ENCODE measurements at places on chromosomes 7 and 10. TPM values are rescaled to one million over a fixed set of nuclear protein-coding genes. Genes with fewer than 3 reads are reported as not detected.

TAC1 gene
- 0.28 TPM for total RNA-seq

PNLIP gene
- not detected for total RNA-seq

PRF1 gene
- total RNA-seq = 76.5 TPM

ASZ1 gene
- not detected for total RNA-seq

POM121C gene
- total RNA-seq = 93.6 TPM

LAMB1 gene
- not detected for total RNA-seq

MOGAT3 gene
- not detected for total RNA-seq

DNA sequence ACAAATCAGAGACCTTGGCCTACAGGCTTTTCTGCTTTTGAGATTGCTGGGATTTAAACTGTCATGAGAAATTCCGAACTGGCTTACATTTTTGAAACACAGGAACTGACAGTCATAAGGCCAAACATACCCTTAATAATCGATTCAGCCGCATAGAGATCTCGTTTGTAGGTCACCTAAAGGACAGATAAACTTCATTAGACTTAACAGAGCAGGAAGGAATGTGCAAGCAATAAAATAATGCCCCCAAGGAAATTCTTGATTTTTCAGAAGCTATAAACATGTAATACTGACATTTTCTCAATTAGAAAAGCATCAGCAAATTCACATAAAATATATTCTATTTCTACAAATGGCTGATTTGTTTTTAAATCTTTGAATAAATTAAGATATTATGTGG, 120.0 kb downstream of the CRPPA start:
- H3K4me1 ChIP-seq = no peaks in the 10 kb centered on the region
- H3K4me3 ChIP-seq = no peak overlapping the region
- H3K27me3 ChIP-seq = no peaks in the 10 kb centered on the region
- H3K27ac ChIP-seq = no peak overlapping the region
- no peak for DNase-seq
- H3K36me3 ChIP-seq = no peaks in the 10 kb centered on the region

GRCh38 chr10:88028654-88029053, 165.2 kb downstream of the PTEN start:
- H3K27me3 ChIP-seq = peaks cover 3% of the 10 kb centered on the region
- no peak overlapping the region for H3K27ac ChIP-seq
- H3K4me3 ChIP-seq = no peak overlapping the region
- no peak for DNase-seq
- H3K4me1 ChIP-seq = peaks cover 6% of the 10 kb centered on the region

DNA sequence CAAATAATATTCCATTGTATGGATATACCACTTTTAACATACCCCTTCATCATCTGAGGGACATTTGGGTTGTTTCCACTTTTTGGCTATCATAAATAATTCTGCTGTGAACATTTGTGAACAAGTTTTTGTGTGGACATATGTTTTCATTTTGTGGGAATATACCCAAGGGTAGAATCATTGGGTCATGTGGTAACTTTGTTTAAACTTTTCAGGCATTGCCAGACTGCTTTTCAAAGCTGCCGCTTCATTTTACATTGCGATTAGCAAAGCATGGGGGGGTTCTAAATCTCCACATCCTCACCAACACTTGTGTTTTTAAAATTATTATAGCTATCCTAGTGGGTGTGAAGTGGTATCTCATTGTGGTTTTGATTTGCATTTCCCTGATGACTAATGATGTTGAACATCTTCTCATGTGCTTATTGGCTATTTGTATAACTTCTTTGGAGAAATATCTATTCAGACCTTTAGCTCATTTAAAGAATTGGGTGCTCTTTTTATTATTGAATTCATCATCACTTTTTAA, 8.4 kb upstream of the HHEX start:
- no peaks in the 10 kb centered on the region for H3K36me3 ChIP-seq
- H3K4me1 ChIP-seq = no peaks in the 10 kb centered on the region
- H3K27me3 ChIP-seq = peaks cover 43% of the 10 kb centered on the region
- H3K27ac ChIP-seq = no peak overlapping the region

DNA sequence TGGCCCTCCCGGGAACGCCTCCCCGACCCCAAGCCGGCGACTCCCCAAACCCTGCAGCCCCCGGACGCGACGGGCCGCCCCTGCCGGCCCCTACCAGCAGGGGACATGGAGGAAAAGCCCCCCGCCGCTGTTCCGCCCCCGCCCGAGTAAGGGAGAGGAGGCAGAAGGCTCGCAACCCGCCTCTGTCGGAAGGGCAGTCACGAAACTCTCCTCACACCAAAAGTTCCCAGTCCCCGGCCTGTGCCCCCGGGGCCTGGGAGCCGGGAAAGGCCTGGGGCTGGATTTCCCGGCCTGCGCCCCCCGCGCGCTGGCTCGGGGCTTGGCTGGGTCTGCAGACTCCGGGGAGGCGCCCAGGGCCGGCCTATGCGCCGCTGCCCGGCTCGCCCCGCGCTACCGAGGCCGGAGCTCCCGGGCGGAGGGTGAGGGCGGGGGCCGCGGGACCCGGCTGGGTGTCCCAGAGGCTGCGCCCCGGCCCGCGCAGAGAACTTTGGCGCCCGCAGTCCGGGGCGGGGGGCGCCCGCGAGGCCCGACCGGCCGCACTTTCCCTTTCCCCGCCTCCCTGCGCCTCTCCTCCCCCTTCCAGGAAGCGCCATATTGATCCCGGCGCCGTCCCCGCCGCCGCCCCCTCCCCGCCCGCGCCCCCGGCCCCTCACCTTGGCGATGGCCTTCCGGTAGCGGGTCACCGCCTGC, 728 bp downstream of the PARD3 start:
- peaks cover 68% of the 10 kb centered on the region for H3K27me3 ChIP-seq
- H3K4me1 ChIP-seq = peaks cover 17% of the 10 kb centered on the region
- peak overlapping the region; percentile 68 for H3K4me3 ChIP-seq
- DNase-seq = peak; percentile 60
- no peak overlapping the region for H3K27ac ChIP-seq

DNA sequence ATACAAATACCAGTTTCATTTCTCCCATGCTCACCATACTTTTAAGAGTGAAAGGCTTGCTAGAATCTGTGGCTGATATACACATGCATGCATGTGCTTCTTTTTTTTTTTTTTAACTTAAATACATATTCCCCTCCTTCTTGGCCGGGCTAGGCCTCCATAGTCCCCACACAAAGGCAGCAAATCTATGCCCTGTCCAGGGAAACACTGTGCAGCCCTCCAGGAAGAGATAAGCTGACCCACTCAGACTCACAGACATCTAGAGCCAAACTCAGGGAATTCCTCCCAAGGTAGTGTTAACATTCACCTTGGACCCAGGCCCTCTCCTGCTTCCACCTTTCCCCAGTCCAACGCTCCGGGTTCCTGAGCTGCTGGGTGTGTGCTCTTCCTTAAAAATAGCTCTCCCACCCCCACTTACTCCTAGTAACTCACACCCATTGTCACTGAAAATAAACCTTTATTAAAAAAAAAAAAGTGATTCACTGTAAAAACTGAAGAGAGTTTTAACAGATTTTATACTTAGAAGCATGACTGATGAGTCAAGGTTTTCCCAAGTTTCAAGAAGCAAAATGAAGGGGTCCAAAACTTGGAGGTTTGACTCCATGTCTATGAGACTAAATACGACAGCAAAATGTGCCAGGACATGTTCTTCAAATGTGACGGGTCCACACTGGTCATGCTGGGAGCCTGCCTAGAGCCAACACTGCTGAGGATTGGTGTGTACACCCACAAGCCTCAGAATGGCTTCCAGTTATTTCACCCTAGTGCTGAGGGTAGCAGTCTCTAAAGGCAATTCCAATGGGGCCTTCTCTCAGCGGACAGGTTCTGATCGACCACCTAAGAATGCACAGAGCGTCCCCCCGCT, 159.5 kb downstream of the GLI3 start:
- no peaks in the 10 kb centered on the region for H3K4me1 ChIP-seq
- H3K4me3 ChIP-seq = no peak overlapping the region
- peaks cover 4% of the 10 kb centered on the region for H3K27me3 ChIP-seq
- H3K27ac ChIP-seq = no peak overlapping the region
- H3K36me3 ChIP-seq = no peaks in the 10 kb centered on the region
- DNase-seq = no peak

DNA sequence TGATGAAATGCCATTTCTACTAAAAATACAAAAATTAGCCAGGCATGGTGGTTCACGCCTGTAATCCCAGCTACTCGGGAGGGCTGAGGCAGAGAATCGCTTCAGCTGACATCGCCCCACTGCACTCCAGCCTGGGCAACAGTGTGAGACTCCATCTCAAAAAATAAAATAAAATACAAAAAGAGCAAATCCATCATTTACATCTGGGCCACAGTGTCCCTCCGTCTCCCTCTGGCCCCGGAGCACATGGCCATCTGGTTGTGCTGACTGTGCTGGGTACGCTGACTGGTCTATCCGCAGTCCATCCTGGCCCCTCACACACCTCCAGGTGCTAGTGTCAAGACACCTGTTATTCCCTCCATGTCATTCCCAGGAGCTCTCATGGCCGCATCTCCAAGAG, 42.1 kb downstream of the KCNH2 start:
- peaks cover 3% of the 10 kb centered on the region for H3K27me3 ChIP-seq
- H3K27ac ChIP-seq = no peak overlapping the region
- no peaks in the 10 kb centered on the region for H3K36me3 ChIP-seq
- no peak for DNase-seq
- H3K4me3 ChIP-seq = no peak overlapping the region

- DNase-seq = peak; percentile 54
- peak overlapping the region; percentile 47 for H3K4me3 ChIP-seq
- peak overlapping the region; percentile 79 for H3K27ac ChIP-seq
- H3K27me3 ChIP-seq = no peaks in the 10 kb centered on the region
Measured at GRCh38 chr7:92754919-92755581, 81.3 kb downstream of the CDK6 start.

GRCh38 chr10:72253578-72253977, 20.1 kb upstream of the DDIT4 start:
- H3K27ac ChIP-seq = peak overlapping the region; percentile 81
- H3K27me3 ChIP-seq = no peaks in the 10 kb centered on the region
- no peak overlapping the region for H3K4me3 ChIP-seq
- H3K36me3 ChIP-seq = peaks cover 2% of the 10 kb centered on the region
- no peak for DNase-seq

- peak; percentile 68 for DNase-seq
- no peak overlapping the region for H3K27ac ChIP-seq
- H3K36me3 ChIP-seq = peaks cover 5% of the 10 kb centered on the region
- no peak overlapping the region for H3K4me3 ChIP-seq
Measured at GRCh38 chr10:103986360-103986759, 19.4 kb downstream of the SLK start.

DNA sequence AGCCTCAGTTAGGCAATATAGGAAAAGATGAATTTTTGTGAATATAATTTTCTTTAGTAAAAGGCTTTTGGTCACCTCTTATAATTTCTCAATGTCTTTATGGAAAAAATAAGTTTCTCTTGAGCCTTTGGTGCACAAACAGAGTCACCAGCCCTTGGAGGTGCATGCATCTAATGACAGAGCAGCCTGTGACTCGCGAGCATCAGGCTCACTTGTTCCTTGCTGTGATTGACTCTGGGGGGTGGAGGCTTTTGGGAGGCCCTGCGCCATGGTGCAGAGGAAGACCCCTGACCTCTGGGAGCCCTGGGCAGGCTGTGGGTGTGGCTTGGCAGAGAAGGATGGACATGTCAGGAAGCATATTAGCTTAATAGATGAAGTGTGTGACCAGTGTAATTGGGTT, 60.2 kb downstream of the FIGNL1 start:
- peak overlapping the region; percentile 4 for H3K4me3 ChIP-seq
- peaks cover 88% of the 10 kb centered on the region for H3K36me3 ChIP-seq
- H3K4me1 ChIP-seq = peaks cover 70% of the 10 kb centered on the region

- DNase-seq = no peak
- no peak overlapping the region for H3K4me3 ChIP-seq
- no peaks in the 10 kb centered on the region for H3K36me3 ChIP-seq
- H3K27me3 ChIP-seq = peaks cover 2% of the 10 kb centered on the region
- H3K4me1 ChIP-seq = peaks cover 5% of the 10 kb centered on the region
- no peak overlapping the region for H3K27ac ChIP-seq
Measured at GRCh38 chr7:18831419-18831818, 286.0 kb downstream of the TWIST1 start.

- H3K36me3 ChIP-seq = peaks cover 53% of the 10 kb centered on the region
- H3K4me1 ChIP-seq = peaks cover 16% of the 10 kb centered on the region
- no peak overlapping the region for H3K4me3 ChIP-seq
- H3K27me3 ChIP-seq = no peaks in the 10 kb centered on the region
- H3K27ac ChIP-seq = peak overlapping the region; percentile 32
Measured at GRCh38 chr10:97229322-97230015, 43.7 kb upstream of the SLIT1 start.

DNA sequence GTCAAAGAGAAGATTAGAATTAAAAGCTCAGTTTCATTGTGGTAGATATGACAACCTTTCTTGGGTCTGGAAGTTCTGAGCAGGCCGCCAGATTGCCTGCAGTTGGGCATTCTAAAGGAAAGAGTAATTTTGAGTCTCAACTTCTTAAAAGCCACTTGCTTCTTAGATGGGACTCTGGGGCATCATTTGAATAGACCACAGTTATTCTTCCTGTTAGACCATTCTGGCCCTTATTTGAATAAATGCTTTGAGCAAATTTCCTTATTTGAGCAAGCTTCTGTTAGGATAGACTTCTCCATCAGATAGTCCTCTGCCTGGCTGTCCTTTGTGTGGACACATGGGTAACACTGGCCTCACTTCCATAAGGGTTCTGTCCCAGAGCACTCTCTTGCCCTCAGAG, 40.2 kb downstream of the SND1 start:
- peaks cover 10% of the 10 kb centered on the region for H3K4me1 ChIP-seq
- H3K36me3 ChIP-seq = peaks cover 61% of the 10 kb centered on the region
- H3K27ac ChIP-seq = no peak overlapping the region
- no peak overlapping the region for H3K4me3 ChIP-seq

DNA sequence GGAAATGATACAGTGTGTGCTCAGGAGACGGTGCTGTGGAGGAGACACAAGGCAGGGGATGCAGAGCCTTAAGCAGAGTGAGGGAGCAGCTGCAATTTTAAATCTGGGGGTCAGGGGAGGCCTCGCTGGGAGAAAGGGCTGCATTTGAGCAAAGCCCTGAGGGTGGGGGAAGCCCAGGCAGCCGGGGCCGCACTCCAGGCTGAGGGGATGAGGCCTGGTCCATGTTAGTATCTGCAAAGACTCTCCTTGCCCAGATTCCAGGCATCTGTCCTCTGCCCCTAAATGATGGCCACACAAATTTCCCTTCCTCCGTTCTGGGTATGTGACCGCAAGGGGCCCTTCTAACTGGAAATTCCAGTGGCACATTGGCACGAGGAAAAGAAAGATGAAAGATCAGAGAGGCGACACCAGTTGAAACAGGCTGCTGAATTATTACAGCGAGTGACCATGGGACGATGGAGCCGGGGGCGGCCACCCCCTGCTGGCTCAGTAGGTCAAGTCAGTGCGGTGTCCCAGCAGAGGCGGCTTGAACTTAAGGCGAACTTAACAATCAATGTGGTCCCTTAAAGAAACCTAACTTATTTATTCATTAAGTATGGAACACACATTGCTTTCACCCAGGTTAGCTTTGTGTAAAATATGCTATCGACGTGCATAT, 62.3 kb upstream of the KAT6B start:
- no peaks in the 10 kb centered on the region for H3K27me3 ChIP-seq
- no peaks in the 10 kb centered on the region for H3K4me1 ChIP-seq
- DNase-seq = no peak
- H3K27ac ChIP-seq = no peak overlapping the region
- no peaks in the 10 kb centered on the region for H3K36me3 ChIP-seq

GRCh38 chr7:47104206-47104549, 477.7 kb downstream of the TNS3 start:
- H3K27ac ChIP-seq = no peak overlapping the region
- H3K36me3 ChIP-seq = no peaks in the 10 kb centered on the region
- H3K4me3 ChIP-seq = no peak overlapping the region
- H3K27me3 ChIP-seq = no peaks in the 10 kb centered on the region
- DNase-seq = no peak
